ENCODE measurements at places on chromosomes 7 and 10. TPM values are rescaled to one million over a fixed set of nuclear protein-coding genes. Genes with fewer than 3 reads are reported as not detected.

Gene OR2A42
- polyA plus RNA-seq: not detected

Gene CRYGN
- polyA plus RNA-seq: not detected

Gene LDB3
- not detected for polyA plus RNA-seq

Gene WDFY4
- polyA plus RNA-seq: not detected

Gene SEC61G
- 1,191 TPM for polyA plus RNA-seq

Gene HTR5A
- polyA plus RNA-seq: 0.14 TPM

Gene SORCS3
- polyA plus RNA-seq: 14.4 TPM

Gene ENTPD7
- polyA plus RNA-seq: 4.1 TPM

Gene ASB10
- not detected for polyA plus RNA-seq

Gene MCM10
- 0.70 TPM for polyA plus RNA-seq

Gene ADRA2A
- polyA plus RNA-seq: 1.5 TPM

Measured in neural cell (in vitro differentiated cells).